ENCODE measurements at places on chromosomes 13 and 19.

DNA sequence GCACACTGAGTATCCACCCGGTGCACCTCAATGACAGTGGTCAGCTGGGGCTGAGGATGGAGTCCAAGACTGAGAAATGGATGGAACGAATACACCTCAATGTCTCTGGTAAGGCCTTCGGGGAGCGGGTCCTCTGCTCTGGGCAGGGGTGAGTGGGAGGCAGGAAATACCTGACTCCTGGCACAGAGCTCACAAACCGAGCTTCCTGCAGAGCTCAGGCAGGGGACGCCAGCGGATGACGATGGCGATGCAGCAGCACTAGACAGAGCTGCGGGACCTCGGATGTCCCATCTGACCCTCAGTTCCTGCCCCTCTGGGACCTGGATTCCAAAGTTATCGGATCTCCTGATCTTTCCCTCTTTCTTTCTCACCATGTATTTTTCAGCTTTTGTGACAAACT lies 3.8 kb downstream of the CD22 start:
- peak; percentile 12 for DNase-seq

DNA sequence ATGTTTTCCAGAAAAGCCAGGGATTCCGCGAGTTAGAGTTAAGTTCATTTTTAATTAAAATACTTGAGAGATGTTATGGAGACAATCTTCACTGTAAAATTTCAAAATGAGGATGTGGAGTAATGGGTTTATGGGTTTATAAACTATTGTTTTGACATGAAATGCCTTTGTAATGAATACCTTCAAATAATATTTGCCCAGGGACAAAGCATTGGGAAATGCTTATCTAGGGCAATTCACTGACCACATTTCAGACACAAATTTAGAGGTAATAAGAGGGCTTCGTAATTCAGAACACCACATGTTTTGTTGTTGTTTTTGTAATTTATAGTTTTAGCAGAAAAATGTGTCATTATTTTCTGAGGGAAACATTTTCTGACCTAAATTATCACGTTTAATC lies 241.1 kb upstream of the ATXN8OS start:
- DNase-seq: no peak

DNA sequence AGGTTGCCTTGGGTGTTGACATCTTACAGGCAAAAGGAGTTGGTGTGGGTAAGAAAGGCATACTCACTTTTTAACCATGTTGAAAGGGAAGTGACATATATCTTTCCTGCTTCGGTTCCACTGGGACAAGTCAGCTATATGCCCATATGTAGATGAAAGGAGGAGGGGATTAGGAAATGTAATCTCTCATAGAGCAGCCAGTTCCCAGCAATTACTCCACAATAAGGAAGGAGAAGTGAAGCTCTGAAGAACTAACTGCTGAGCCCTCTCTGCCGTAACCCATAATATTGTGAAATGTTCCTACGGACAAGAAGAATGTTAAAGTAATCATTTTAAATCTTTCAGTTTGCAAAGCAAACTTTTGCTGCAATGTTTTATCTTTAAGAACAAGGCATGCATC lies 82.2 kb downstream of the EDNRB start:
- no peak for DNase-seq

DNA sequence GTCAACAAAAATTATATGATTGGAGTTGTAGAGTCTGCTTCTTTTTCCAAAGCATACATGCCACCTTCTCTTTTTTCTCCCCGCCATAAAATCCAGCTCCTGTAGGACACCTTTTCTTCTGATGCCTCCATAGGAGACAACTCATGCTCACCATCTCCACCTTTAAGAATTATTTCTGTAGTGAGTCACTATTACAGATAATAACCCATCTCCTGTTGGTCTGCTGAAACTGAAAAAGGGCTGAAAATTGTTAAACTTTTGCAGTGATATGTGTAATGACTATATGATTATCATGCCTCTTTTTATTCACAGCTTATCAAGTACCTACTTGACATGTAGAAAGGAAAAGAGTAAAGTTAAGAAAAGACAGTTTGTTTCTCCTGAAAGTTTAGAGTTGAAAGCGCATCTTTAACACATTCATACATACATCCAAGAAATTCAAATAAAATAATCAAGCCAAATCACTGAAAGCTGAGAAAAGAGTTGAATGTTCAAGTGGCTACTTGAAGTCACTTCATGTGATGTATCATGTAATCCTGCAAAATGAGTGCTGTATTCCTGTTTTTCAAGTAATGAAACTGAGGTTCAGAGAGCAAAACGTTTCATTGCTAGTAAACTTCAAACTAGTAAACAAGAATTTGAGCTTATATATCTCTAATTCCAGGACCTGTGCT lies 35.5 kb upstream of the LPAR6 start:
- no peak for DNase-seq

GRCh38 chr13:92823059-92823458 lies 403.5 kb upstream of the GPC6 start:
- DNase-seq: no peak

GRCh38 chr19:8241646-8242045 lies 32.5 kb downstream of the CERS4 start:
- DNase-seq: no peak
